Subcutaneous preadipocyte (primary cell): ENCODE measurements at places on chromosomes 5 and 9. TPM values are rescaled to one million over a fixed set of nuclear protein-coding genes. Genes with fewer than 3 reads are reported as not detected.

PCDHB10 gene
- total RNA-seq, result under 0.01 TPM in 2 replicates

LSM11 gene
- 3.3 and 4.5 TPM in 2 replicates for total RNA-seq

NSG2 gene
- not detected in 2 replicates for total RNA-seq

SLIT3 gene
- total RNA-seq, result 2.9 TPM in 2 replicates

TNC gene
- 56.6 and 93.6 TPM in 2 replicates for total RNA-seq

MARCOL gene
- total RNA-seq, result not detected in 2 replicates

LAMC3 gene
- 0.20 and 0.37 TPM in 2 replicates for total RNA-seq
